ENCODE measurements at places on chromosomes 2 and 18.

DNA sequence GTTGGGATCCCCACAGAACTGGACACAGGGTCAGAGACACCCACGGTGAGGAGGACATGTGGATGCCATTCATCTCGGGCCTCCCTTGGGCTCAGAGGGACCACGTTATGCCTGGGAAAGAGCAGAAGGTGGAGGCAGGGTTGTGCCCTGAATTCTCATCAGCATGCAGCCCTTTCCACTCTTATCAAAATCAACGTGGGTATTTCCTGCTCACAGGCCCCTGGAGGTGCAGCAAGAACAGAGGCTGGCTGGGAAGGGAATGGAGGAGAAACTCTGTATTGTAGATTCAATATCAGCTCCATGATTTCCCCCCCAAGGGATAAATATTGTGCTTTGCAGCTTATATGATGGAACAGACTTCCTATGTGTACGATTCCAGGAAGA, 90.9 kb downstream of the SETBP1 start:
- DNase-seq, result no peak

- no peak for DNase-seq
Measured at GRCh38 chr2:26008095-26008494, 25.8 kb upstream of the RAB10 start.

GRCh38 chr18:74459889-74460288, 2.8 kb upstream of the DIPK1C start:
- no peak for DNase-seq

DNA sequence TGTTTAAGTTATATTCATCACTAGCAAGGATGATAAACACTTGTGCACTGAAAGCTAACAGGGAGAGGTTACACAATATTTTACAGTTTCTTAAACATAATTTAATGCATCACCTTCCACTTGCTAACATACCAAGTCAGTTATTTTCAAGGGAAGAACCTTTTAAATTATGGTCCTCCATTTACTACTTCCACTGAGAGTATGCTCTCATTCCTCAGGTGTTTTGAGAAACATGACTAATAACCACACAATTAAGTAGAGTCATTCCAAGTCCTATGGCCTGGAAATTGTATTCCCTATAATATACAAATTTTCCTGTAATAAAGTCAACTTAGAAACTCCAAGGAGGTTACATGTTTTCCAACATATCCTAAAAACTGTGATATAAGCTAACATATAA, 152.3 kb upstream of the STON1 start:
- DNase-seq, result no peak

DNA sequence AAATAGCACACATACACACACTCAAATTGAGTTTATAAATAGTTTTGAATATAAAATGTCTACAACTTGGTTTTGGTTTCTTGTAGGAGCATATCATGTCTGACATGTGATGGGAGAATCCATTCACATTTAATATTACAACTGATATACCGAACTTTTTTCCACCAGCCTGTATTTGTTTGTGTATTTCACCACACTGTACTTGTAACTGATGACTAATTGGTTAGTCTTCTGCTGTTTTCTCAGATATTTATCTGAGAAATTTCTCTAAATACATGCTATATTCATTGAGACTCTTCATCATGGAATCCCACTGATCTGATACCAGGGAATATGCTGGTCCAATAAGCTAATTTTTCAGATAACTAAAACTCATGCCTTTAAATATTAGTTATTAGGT, 56.3 kb upstream of the UBXN4 start:
- no peak for DNase-seq

All from 8988T (cell line).